ENCODE measurements at places on chromosomes 6 and 20. TPM values are rescaled to one million over a fixed set of nuclear protein-coding genes. Genes with fewer than 3 reads are reported as not detected.

The TINAG gene
- 0.04 TPM for polyA plus RNA-seq

The SLC35F1 gene
- polyA plus RNA-seq: 0.18 TPM

The MOCS3 gene
- 5.9 TPM for polyA plus RNA-seq

The TRIM40 gene
- polyA plus RNA-seq: not detected

The KCNK17 gene
- not detected for polyA plus RNA-seq

The RIPPLY2 gene
- polyA plus RNA-seq: not detected

DNA sequence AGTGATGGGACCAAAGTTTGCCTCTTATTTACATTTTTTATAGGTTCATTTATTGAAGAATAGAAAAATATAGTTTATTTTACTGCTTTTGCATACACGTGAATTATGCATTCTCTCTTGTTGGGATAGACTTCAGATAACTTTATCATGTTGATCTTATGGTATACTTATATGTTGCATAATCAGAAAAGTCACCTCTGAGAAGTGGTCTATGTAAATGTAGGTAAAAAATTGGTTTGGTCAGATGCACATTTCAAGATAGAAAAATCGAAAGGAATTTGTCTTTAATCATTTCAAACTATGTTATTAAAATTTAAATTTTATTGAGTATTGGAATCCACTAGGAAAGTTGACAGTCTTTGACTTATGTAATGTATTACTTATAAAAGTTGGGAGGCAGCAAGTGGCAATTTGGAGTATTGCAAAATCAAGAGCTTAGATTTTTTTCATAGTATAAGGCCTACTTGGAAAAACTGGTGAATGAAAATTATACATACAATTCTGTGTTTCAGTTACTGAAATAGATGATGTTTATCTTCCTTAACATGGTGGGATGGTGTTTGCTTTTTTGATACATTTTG is 2.4 kb downstream of the PHF3 start:
- peak overlapping the region; percentile 93 for H3K4me3 ChIP-seq
- no peak overlapping the region for H3K27ac ChIP-seq
- peaks cover 44% of the 10 kb centered on the region for H3K4me1 ChIP-seq
- H3K27me3 ChIP-seq: no peaks in the 10 kb centered on the region
- no peaks in the 10 kb centered on the region for H3K36me3 ChIP-seq
- DNase-seq: no peak

DNA sequence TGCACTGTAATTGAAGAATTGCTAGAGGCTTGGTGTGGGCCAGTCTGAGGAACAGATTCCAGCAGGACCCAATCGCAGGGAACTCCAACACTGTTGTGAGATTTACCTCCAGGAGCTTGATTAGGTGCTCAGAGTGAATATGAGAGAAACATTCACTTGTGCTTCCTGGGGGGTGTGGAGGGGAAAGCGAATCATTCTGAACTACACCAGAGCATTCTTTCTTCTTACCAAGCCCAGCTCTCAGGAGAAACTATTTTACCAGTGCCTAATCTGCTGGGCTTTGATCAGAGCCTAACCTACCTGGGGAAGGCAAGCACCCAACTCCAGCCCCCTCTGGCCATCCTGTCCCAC is 7.4 kb upstream of the SIRPB1 start:
- no peaks in the 10 kb centered on the region for H3K36me3 ChIP-seq
- H3K4me3 ChIP-seq: no peak overlapping the region
- no peak overlapping the region for H3K27ac ChIP-seq
- no peaks in the 10 kb centered on the region for H3K27me3 ChIP-seq

DNA sequence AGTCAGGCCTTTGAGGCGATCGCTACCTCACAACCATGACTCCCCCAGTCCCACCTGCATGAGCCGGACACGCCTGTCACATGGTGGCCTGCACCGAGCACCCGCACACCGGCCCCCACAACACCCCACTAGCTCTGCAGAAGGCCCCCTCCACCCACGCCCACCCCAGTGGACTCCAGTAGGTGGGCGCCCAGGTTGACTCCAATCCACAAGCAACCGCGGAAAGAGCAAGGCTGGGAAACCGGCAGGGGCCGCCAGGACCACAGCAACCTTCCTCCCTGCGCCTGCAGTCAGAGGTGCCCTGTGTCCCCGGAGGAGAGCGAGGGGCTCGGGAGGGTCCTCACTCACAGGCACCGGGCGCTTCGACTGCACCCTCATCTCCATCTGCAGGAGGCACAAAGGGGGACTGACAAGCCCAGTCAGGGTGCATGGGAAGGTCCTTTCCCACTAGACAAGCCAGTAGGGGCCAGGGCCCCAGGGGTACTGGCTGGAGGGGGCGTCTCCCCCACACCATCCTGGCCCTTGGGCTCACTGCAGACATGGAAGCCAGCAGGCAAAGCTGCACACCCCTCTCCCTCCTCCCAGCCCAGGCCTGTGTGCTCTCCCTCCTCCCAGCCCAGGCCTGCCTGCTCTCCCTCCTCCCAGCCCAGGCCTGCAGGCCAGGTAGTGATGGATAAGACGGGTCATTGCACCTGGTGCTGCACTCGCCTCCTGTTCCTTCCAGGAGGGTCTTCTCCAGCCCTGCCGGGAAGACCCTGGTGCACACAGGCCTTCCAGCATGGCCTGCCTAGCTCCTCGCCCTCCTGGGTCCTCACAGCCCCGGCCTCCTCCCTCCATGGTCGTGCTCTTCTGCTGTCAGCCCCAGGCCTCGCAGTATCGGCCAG is 137.2 kb downstream of the DLL1 start:
- peaks cover 12% of the 10 kb centered on the region for H3K4me1 ChIP-seq
- H3K36me3 ChIP-seq: no peaks in the 10 kb centered on the region
- no peak overlapping the region for H3K4me3 ChIP-seq
- no peak overlapping the region for H3K27ac ChIP-seq
- H3K27me3 ChIP-seq: no peaks in the 10 kb centered on the region

GRCh38 chr6:8074213-8074612 is 10.0 kb upstream of the BLOC1S5 start:
- H3K4me3 ChIP-seq: no peak overlapping the region
- no peak for DNase-seq
- no peaks in the 10 kb centered on the region for H3K4me1 ChIP-seq
- no peaks in the 10 kb centered on the region for H3K36me3 ChIP-seq

DNA sequence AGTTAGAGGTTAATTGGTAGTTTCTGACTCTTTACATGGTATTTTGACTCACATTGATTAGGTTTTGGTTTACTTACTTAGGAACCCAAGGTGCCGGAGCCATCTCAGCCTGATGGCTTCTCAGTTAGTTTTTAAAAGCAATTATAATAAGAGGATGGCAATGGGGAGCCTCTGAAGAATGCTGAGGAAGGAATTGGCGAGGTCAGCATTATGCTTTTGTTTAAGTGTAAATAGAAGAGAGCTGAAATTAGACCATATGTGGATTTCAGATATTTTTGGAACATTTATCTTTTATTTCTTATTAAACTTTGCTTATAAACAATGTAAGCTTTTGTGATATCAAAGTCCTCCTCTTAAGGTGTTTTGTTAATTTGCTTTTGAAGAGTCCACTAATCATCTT is 77.8 kb downstream of the PLCB4 start:
- H3K4me3 ChIP-seq: no peak overlapping the region
- no peaks in the 10 kb centered on the region for H3K36me3 ChIP-seq
- DNase-seq: no peak
- no peaks in the 10 kb centered on the region for H3K4me1 ChIP-seq
- no peak overlapping the region for H3K27ac ChIP-seq

- no peak overlapping the region for H3K27ac ChIP-seq
- H3K27me3 ChIP-seq: peaks cover 30% of the 10 kb centered on the region
- H3K4me1 ChIP-seq: no peaks in the 10 kb centered on the region
- no peaks in the 10 kb centered on the region for H3K36me3 ChIP-seq
These were observed 4.4 kb upstream of the KCNS1 start for GRCh38 chr20:45105317-45105716.

DNA sequence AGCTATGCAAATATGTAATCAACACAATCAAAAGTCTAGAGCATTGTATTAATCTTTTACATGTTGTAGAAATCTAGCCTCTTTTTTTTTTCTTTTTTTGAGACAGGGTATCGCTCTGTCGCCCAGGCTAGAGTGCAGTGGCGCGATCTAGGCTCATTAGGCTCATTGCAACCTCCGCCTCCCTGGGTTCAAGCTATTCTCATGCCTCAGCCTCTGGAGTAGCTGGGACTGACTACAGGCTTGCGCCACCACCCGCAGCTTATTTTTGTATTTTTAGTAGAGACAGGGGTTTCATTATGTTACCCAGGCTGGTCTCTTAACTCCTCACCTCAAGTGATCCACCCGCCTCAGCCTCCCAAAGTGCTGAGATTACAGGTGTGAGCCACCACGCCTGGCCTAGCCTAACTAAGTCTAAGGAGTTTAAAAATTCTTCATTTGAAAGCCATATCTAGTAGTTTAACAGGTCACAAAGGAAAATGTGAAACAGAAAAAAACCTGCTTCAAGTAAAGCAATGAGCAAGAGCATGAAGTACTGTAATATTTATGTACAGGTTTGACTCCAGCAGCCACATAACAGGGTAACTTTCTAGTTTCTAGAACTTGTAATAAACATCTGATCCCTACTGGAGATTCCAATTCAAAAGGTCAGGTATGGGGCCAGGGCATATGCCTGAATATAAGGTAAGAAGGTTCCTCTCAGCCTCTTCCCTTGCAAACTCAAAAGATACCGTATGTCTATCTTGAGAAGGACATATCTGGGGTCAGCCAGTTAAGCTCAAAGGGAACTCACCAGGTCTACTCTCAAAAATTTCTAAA is 4.4 kb downstream of the CPNE1 start:
- no peak overlapping the region for H3K27ac ChIP-seq
- no peak for DNase-seq
- peaks cover 64% of the 10 kb centered on the region for H3K4me1 ChIP-seq
- H3K36me3 ChIP-seq: no peaks in the 10 kb centered on the region
- no peaks in the 10 kb centered on the region for H3K27me3 ChIP-seq

GRCh38 chr6:56510984-56511531 is 131.6 kb downstream of the DST start:
- H3K4me1 ChIP-seq: peaks cover 17% of the 10 kb centered on the region
- peaks cover 9% of the 10 kb centered on the region for H3K36me3 ChIP-seq
- DNase-seq: no peak
- H3K27me3 ChIP-seq: no peaks in the 10 kb centered on the region

- H3K27ac ChIP-seq: no peak overlapping the region
- DNase-seq: no peak
- no peaks in the 10 kb centered on the region for H3K27me3 ChIP-seq
- H3K4me1 ChIP-seq: no peaks in the 10 kb centered on the region
These were observed 746 bp upstream of the PRND start for GRCh38 chr20:4720977-4721349.

Data from psoas muscle (tissue), 8 donors.